ENCODE measurements at places on chromosomes 16 and 17.

- no peak for DNase-seq
Observed at GRCh38 chr17:48843187-48843900, 12.5 kb downstream of the CALCOCO2 start.

DNA sequence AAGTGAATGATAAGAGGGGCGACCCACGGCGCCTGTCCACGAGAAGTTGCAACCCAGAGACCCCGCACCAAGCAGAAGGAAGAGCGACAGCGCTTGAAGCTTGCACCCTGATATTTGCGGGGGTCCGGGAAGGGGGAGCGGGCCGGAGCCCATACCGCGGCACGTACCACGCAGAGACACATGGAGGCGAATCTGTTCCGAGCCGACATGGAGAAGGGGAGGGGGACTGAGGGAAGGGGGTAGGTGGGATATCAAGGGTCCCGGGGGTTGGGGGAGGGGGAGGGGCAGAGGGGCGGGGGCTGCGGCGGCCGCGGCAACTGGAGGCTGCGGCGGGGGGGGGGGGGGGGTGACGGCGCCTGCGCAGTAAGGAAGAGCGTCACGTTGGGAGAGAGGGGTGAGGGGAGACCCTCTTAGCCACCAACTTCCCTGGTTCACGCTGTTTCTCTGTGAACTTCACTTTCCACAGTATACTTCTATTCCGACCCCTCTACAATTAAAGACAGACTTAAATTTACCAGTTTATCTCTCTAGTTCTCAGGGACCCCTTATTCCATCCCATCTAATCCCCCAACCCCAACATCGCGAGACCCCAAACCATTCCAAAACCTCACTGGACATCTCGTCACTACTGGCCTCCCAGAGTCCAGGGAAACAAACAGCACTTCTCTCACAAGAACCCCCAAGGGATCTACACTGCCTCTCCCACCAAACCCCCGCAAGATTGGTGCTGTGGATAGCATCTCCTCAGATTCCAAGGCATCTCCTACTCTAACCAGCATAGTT, 8.0 kb downstream of the DLG4 start:
- DNase-seq: no peak

- no peak for DNase-seq
Observed at GRCh38 chr17:10673312-10673711, 16.2 kb upstream of the MYH3 start.

GRCh38 chr16:3029491-3030221, 5.8 kb downstream of the THOC6 start:
- peak; percentile 31 for DNase-seq

GRCh38 chr16:87635541-87636049, 33.3 kb downstream of the JPH3 start:
- peak; percentile 55 for DNase-seq

DNA sequence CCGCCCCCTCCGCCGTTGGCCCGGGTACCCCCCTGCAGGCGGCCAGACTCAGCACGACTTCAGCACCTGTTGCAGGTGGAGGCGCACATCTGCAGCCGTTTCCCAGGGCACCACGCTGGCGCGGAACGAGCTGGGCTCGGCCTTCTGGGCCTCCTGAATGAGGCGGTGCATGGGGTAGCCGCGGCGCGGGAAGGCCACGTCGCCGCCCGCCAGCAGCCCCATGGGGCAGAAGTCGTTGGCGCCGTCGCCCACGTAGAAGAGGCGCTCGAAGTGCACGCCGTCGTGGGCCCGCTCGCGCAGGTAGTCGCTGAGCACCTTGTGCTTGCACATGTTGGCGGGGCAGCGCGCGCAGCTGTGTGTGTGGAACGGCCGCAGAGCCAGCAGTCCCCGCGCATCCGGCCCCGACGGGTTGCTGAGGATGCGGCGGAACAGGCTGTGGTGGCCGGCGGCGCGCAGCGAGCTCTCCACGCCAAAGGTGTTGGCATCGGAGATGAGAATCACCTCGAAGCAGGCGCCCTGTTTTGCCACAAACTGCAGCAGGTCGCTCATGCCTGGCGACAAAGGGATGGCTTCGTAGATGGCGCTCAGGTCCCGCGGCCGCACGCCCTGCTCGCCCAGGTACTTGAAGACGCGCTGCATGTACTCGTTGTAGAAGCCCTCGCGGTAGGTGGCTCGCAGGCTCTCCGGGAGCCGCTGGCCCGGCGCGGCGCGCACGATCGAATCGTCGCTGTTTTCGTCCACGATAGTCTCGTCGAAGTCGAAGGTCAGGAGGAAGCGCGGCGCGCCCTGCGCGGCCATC, 6.2 kb downstream of the PHOSPHO1 start:
- DNase-seq: peak; percentile 68

DNA sequence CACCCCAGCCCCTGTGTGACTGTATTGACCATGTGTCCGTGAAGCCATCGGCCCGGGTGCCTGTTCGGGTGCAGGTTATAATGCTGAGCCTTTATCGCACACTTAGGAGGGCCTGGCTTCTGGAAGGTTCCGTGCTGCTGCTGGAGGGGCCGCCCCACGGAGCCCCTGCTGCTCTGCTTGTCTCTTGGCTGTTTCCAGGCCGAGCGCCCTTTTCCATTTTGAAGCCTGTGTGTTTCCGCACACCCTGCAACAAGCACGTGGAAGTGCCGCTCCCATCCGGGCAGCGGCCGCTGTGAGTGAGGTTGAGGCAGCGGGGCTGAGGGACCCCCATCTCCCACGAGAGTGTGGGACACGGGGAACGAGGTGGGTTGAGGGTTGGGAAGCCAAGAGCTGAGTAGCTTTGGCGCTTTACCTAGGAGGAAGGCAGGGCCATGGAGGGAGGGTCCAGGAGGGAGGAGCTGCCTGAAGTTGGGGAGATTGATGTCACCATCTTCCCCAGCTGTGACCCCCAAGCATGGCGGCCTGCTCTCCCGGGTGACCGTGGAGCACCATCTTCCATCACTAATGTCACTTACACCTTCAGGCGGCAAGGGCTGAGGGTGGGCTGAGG, 200.1 kb upstream of the GSE1 start:
- DNase-seq: no peak

Data from erythroblast (primary cell).